ENCODE measurements at places on chromosomes 7 and 10.

DNA sequence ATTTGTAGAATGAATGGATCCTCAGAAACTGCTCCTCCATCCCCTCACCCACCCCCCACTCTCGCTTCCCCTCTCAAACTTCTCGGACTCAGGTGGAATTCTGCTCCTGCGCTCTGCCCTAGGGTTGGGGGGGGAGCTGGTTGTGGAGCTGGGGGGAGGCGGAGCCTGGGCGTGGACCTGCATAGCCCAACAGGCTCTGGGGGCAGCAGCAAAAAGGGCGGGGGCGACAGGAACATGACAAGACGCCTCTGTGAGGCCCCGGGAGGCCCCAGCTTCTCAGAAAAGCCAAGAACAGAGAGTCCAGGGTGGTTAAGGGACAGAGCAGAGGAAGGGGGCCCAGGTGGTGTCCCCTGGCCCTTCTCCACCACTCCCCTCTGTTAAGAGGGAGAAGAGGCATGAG lies 3.5 kb downstream of the TSC22D4 start:
- DNase-seq = no peak

DNA sequence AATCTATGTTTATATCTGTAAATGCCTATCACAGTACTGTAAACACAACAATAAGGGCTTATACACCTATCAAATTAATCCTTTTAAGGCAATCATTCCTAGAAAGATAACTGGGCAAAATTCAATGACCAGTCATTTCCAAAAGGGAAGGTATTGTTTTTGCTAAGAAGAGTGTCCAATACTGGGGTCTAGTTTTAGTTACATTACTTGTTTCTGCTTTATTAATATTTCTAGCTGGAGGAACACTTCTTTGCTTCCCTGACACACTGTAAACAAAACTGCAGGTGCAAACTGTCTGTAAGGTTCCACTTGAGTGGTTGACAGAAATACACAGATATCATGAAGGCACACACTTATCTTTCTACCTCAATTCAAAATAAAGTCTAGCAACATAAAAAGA lies 84.2 kb upstream of the FAM133B start:
- no peak for DNase-seq

GRCh38 chr10:104750291-104750690 lies 109.2 kb downstream of the SORCS3 start:
- no peak for DNase-seq

- no peak for DNase-seq
Observed at GRCh38 chr7:101058355-101058754, 26.9 kb upstream of the TRIM56 start.

DNA sequence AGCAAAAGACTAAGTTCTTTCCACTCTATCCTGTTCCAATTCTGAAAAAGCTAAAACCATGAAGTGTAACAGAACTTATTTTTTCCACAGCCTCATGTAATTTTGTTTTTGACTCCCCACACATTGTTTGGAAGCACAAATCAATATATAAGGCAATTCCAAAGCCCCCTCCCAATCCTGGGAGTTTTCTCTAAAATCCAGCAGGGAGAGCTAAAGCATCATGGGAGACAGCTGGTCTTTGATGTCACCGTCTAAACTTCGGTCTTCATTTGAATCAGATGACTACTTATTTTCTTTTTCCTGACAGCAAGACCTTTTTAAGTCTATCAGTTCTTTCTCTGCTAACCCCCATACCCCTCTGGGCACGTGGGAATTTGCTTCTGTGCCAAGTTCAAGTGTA lies 33.3 kb upstream of the PON1 start:
- DNase-seq = no peak

GRCh38 chr7:32150039-32150438 lies 79.8 kb upstream of the PDE1C start:
- DNase-seq = no peak

DNA sequence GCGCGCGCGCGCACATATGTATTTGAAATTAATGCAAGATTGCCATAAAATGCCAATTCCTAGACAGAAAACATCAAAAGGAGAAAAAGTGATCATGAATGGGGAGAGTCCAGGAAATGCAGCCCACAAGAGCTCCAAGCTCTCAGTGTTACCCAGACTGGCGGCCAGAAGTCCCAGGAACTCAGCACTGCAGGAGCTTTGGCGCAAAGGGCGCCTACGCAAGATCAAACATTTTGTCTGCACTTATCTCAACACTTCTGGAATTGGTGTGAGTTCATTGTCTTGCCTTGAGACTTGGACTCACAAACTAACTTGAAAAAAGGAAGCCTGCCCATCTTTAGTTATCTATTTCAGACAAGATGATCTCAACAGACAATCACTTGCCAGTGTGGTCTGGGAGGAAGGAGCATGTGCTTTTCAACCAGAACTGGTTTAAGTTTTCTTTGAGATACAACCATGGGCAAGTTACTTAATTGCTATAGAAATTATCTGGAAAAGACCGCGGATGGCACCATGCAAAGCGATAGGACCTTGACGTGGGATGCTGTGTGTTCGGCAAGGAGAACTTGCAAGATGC lies 77.2 kb downstream of the KIAA1549 start:
- DNase-seq = no peak

GRCh38 chr10:49621561-49621960 lies 7.7 kb downstream of the CHAT start:
- DNase-seq = no peak

GRCh38 chr7:90892213-90892612 lies 296.1 kb downstream of the CDK14 start:
- DNase-seq = no peak
